ENCODE measurements at places on chromosomes 11 and 22. TPM values are rescaled to one million over a fixed set of nuclear protein-coding genes. Genes with fewer than 3 reads are reported as not detected.
A peak's percentile ranks its signal among the peaks of the same experiment; 100 is the strongest.

- no peak for DNase-seq
Measured at GRCh38 chr11:22157531-22157930, 35.4 kb upstream of the ANO5 start.

- no peak for DNase-seq
Measured at GRCh38 chr22:41201141-41201540, 4.0 kb upstream of the L3MBTL2 start.

- peak; percentile 78 for DNase-seq
Measured at GRCh38 chr11:113974741-113975470, at the start of gene HTR3A. TSS of gene HTR3A (plus strand) at chr11:113975108. CDS start at chr11:113975326, 218 bp downstream.

The PANX2 gene
- total RNA-seq: 0.43 TPM

DNA sequence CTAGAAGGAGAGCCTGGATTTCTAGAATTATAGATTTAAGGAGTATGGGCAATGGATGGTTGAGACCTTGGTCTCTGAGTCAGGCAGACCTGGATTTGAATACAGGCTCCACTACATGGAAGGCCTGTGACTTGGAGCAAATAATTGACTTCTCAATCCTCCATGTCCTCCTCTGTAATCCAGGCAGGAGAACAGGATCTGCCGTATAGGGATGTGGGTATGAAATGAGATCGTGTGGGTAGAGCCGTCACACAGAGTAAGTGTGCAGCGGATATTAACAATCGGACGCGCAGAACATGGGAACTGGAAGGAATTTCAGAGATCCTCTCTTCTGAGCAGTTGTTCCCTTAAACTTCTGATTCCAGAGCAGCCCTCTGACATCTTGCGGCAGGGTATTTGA, 11.5 kb upstream of the TMPRSS13 start:
- no peak for DNase-seq

DNA sequence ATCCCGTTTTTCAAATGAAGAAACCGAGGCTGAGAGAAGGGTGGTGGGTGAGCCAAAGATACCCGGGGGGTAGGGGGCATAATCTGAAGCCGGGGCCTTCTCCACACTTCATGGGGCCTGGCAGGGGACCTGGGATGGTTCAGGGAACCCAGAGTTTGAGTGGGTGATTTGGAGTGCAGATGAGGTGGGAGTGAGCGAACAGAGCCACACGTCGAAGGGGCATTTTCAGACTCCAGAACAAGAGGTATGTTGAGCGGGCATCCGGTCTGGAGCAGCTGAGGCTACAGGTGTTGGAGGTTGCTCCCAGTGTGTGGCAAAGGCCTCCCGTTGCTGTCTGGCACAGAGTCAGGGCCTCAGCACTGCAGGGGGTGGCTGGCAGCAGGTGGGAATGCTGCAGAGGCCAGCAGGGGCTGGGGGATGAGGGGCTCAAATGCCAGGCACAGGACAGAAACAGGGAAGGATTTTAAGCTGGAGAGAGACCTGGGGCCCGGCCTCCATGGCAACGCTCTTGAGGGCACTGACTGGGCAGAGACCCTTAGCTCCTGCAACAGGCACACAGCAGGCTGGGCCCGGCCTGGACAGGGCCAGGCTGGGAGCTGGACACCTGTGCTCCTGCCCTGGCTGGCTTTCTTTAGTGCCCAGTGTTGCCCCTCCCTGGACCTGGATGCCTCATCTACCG, 46.2 kb downstream of the WNT11 start:
- peak; percentile 53 for DNase-seq

DNA sequence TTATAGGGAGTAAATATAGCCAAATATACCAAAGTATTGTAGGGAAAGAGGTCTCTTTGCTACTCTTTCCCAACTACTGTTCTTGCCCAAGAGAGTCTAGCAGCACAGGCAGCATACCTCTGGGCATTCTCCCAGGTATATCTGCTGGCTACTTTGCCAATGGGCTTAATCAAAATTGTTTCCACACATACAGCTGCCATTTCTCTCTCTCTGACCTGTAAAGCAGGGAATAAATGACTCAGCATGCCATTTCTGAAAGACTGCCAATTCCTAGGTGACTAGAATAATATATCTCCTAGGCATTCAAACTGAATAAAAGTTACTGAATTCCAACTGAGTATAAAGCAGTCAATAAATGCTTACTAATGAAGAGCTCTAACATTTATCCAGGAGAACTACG, 44.6 kb downstream of the RDX start:
- no peak for DNase-seq

DNA sequence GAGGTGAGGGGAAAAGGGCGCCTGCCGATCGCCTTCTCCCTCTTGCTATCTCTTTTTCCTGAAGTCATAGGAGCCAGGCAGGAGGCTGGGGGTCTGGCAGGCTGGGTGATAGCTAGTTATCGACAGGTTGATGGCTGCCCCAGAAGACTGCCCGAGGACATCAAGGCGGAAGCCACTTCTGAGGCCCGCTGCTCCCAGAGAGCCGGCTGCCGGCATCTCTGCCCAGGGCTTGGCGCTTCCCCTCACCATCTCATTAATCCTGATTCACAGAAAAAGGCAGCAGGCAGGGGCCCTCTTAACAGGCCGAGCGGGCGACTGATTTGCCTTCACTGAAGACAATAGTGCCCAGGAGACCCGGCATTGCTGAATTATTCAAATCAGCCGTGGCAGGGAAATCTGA, 124.2 kb downstream of the MIAT start:
- no peak for DNase-seq

DNA sequence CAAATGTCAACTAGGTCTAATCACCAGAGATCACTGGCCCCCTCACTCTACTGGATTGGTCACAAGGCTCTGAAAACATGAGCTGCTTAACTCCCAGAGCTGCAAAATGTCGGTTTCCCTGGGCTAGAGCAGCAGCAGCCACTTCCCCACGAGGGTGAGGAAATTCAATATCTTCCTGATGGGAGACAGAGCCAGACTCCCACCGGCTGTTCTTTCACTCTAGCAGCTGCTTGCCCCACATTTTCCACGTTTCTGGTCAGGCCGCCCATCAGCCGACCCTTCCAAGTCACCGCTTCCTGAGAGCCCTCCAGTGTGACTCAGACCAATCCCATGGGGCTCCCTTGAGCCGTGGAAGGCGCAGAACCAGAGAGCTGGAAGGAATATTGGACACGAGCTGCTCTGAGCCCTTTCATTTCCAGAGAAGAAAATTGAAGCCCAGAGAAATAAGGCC, 227.0 kb downstream of the ADAMTS15 start:
- DNase-seq: peak; percentile 91

DNA sequence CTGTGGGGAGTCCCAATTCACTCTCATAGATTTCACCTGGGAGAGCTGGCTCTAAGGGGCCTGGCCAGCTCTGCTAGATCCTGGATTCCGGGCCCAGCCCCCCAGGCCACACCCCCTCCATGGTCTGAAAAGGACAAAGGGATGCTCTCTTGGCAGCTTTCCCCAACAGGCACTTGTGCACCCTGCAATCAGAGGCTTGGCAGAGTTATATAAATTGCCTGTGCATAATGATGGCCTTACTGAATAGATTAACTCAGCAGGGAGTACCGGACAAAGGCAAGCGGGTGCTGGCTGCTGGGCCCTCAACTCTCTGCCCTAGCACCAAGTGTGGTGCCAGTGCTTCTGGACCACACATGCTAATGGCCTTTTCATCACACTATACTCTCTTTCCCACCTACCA, 461.6 kb downstream of the BUD13 start:
- no peak for DNase-seq

The LMNTD2 gene
- 0.14 TPM for total RNA-seq

DNA sequence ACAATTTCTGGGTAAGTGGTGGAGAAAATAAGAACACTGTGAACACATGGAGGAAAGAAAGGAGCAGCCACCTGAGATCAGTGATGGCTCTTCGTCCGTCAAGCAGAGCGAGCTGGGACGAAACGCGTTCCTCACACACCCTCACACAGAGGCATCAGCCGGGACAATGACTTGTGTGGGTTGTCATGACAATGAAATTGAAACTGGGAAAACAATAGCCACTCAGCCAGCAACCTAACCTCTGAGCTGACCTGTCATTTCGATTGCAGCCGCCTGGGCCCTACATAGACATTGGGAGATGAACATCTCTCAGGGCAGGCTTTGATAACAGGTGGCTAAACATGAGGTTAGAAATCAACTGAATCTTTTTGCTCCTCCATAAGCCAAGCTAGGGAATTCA, 51.3 kb downstream of the TRIM29 start:
- DNase-seq: no peak

The JHY gene
- 2.1 TPM for total RNA-seq

- DNase-seq: no peak
Measured at GRCh38 chr11:29024386-29024785, 916.2 kb downstream of the METTL15 start.

GRCh38 chr22:17098379-17098819, 13.6 kb downstream of the IL17RA start:
- no peak for DNase-seq

DNA sequence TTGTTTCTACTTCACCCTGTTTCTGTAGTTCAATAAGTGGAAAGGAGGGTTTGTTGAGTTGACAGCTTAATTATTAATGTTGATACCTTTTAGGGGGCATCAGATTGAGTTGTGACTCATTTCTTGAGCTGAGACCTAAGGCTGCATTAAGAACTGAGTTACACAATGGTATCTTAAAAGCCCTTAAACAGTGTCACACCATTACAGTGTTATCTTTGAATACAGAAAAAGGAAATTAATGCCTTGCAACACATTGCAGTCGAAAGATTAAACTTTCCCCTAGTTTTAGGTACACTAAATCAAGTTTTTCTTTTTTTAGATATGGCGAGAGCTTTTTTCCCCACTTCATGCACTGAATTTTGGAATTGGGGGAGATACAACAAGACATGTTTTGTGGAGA, 16.7 kb downstream of the PAFAH1B2 start:
- DNase-seq: no peak

The TMEM126B gene
- total RNA-seq: 64.3 TPM

GRCh38 chr22:25125693-25126357, 73.8 kb upstream of the CRYBB3 start:
- DNase-seq: no peak

DNA sequence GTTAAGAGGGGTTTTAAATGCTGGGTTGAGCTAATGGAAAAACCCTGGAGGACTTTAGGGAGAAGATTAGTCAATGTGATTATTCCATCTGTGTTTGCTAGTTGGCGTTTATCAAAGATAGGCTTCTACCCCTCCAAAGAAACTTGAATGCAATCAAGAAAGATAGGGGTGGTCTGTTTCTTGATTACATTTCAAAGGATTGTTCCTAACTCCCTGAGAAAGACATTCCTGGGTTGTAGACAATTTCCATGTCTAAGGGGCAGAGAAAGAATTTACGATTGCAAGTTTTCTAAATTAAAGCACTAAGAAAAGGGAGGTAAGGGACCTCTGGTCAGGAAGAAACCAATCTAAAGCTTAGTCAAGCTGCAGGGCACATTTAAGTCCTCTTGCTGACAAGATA, 2268.7 kb downstream of the LRRC4C start:
- DNase-seq: no peak

The CALCA gene
- not detected for total RNA-seq

DNA sequence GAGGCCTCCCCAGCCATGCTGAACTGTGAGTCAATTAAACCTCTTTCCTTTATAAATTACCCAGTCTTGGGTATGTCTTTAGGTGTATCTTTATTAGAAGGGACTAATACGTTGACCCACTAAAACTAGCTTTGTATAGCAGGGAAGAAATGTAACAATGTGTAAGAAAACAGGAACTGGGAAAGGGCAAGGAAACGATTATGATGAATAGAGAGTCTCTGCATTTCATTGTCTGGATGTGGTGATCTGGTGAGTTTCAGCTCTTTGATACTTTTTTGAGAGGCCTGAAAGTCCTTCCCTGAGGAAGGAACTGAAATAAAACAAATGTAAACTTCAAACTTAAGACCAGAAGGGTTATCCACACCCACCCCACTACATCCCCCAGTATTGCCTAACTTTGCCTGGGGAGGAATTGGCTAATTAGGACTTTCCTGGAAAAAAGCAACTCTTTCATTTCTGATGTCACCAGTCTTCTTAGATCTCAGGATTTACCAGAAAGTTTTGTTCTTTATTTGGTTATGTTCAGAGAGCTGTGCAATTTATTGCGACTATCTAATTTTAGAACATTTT, 119.0 kb downstream of the LDLRAD3 start:
- no peak for DNase-seq

The CHEK2 gene
- total RNA-seq: 1.9 TPM

GRCh38 chr11:61912530-61912898, 4.9 kb downstream of the RAB3IL1 start:
- peak; percentile 83 for DNase-seq

The MTNR1B gene
- total RNA-seq: not detected

- no peak for DNase-seq
Measured at GRCh38 chr22:47200273-47201051, 438.0 kb downstream of the TBC1D22A start.

GRCh38 chr11:16912692-16913111, 101.5 kb downstream of the PLEKHA7 start:
- no peak for DNase-seq

- DNase-seq: no peak
Measured at GRCh38 chr11:776561-777287, 563 bp downstream of the GATD1 start.

DNA sequence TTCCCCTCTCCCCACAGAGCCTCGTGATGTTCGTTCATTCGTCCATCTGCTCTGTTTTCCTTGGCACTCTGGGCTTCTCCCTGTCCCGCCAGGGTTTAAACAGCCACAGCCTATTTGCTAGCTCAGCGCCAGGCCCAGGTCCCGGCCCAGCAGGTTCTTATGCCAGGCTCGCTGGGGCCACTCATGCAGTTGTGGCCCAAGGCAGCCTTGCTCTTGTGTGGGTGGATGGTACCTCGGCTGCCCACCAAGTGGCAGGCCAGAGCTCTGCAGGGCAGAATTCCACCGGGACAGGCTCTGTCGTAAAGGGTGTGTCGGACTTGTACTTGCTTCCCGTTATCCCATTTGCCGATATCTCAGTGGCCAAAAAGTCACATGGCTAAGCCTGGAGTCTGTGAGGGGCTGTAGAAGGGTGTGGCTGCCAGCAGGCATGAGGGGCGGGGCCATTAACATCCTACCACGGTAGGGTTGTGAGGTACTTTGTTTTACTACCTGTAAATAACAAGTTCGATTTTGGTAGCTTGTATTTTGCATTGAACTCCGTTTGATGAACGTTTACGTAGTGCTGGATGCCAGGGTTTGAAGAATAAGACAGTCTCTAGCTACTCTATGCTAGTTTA, 7.9 kb downstream of the FAM118A start:
- DNase-seq: peak; percentile 78

DNA sequence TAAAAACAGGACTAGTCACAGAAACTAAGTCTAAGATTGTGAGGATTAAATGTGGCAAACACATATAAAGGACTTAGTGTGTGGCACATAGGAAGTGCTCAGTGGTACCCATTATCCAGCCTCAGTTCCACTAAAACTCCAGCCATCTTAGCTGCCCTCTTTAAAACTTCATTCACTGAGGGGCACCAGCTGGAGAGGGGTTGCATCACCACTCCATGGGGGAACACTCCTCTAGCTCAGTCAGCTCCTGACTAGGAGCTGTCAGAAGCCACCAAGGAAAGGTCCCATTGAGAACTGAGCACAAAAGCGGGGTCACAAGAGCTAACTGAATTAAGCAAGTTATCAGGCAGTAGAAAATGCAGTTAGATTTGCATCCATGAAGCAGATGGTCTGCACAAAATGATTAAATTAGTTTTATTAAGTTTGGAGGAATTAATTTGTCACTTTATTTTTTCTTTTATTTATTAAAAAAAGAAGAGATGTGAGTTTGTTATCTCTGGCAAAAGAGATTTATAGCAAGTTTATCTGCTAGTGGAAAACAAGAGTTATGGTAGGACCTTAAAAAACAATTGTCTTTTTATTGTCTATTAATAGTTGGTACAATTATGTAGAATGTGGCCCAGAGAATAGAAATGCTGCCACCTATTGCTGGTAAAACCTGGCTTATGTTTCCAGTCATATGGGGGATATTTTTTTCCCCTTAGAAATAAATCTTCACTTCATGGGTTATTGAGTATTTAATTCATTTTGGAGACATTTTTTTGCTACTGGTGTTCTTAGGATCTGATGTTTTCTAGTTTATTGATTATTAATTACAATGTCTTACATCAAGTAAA, 95.7 kb downstream of the NAV2 start:
- no peak for DNase-seq

Data from Right ventricle myocardium inferior (tissue), 1 donor.